ENCODE measurements at places on chromosomes 16 and 17.

GRCh38 chr17:21034340-21035235 is 8.2 kb downstream of the USP22 start:
- DNase-seq = no peak

- no peak for DNase-seq
Observed at GRCh38 chr16:12340151-12340733, 363.7 kb downstream of the SNX29 start.

DNA sequence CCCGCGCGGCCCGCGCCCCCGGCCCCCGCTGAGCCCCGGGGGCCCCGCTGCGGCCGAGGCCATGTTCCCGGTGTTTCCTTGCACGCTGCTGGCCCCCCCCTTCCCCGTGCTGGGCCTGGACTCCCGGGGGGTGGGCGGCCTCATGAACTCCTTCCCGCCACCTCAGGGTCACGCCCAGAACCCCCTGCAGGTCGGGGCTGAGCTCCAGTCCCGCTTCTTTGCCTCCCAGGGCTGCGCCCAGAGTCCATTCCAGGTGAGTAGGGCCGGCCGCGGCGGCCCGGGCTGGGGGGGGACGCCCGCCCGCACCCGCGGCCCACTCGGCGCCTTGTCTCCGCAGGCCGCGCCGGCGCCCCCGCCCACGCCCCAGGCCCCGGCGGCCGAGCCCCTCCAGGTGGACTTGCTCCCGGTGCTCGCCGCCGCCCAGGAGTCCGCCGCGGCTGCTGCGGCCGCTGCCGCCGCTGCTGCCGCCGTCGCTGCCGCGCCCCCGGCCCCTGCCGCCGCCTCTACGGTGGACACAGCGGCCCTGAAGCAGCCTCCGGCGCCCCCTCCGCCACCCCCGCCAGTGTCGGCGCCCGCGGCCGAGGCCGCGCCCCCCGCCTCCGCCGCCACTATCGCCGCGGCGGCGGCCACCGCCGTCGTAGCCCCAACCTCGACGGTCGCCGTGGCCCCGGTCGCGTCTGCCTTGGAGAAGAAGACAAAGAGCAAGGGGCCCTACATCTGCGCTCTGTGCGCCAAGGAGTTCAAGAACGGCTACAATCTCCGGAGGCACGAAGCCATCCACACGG is 504 bp downstream of the MAZ start:
- no peak for DNase-seq

DNA sequence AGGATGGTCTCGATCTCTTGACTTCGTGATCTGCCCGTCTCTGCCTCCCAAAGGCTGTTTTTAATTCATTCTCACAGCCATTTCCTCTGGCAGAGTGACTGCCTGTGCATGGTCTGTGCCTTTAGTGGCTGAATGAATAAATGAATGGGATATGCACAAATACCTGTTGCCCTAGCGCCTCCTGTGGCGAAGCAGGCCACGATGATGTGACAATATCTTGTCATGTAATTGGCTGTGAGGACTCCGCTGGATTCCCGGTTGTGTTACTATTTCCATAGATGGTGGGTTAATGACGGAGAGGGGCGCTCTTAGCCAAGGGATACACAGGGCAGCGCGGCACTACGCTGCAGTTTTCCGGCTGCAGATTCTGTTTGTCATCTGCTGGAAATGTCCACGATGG is 26.8 kb upstream of the ENDOV start:
- DNase-seq = no peak
